Vagina (tissue), 2 donors: ENCODE measurements at places on chromosomes 16 and 17. TPM values are rescaled to one million over a fixed set of nuclear protein-coding genes. Genes with fewer than 3 reads are reported as not detected.

- no peak for DNase-seq
- H3K4me3 ChIP-seq: no peak overlapping the region
- H3K4me1 ChIP-seq: peaks cover 47% of the 10 kb centered on the region
- H3K27ac ChIP-seq: no peak overlapping the region
- H3K36me3 ChIP-seq: no peaks in the 10 kb centered on the region
- no peaks in the 10 kb centered on the region for H3K27me3 ChIP-seq
Measured at GRCh38 chr16:17340804-17341203, 130.0 kb downstream of the XYLT1 start.

DNA sequence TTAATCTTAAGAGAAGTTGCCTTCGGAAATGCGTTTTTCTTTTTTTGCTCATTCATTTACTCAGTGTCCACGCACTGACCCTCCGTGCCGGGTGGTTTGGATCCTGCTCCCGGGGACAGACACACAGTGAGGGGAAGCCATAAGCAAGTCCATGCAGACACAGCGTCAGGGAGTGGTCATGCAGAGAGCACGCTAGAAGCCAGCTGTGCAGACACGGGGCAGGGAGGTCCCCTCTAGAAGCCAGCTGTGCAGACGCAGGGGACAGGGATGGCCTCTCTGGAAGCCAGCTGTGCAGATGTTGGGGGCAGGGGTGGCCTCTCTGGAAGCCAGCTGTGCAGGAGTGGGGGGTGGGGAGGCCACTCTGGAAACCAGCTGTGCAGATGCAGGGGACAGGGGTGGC lies 4.8 kb downstream of the GAA start:
- peaks cover 5% of the 10 kb centered on the region for H3K36me3 ChIP-seq
- no peaks in the 10 kb centered on the region for H3K27me3 ChIP-seq
- no peak for DNase-seq
- no peak overlapping the region for H3K4me3 ChIP-seq
- peaks cover 32% of the 10 kb centered on the region for H3K4me1 ChIP-seq

GRCh38 chr17:17783116-17783824 lies 53.5 kb downstream of the SREBF1 start:
- DNase-seq: no peak
- H3K4me1 ChIP-seq: peaks cover 58% of the 10 kb centered on the region
- H3K4me3 ChIP-seq: peak overlapping the region; percentile 52

The SRL gene
- total RNA-seq: 1.5 TPM

The ZFPM1 gene
- total RNA-seq: 1.7 TPM
